ENCODE measurements at places on chromosomes 2 and 18.

GRCh38 chr18:24674605-24675004, 214.2 kb downstream of the HRH4 start:
- no peak for DNase-seq

GRCh38 chr2:159960414-159960813, 102.0 kb downstream of the PLA2R1 start:
- no peak for DNase-seq

GRCh38 chr18:33444709-33445108, 4.2 kb upstream of the CCDC178 start:
- no peak for DNase-seq

DNA sequence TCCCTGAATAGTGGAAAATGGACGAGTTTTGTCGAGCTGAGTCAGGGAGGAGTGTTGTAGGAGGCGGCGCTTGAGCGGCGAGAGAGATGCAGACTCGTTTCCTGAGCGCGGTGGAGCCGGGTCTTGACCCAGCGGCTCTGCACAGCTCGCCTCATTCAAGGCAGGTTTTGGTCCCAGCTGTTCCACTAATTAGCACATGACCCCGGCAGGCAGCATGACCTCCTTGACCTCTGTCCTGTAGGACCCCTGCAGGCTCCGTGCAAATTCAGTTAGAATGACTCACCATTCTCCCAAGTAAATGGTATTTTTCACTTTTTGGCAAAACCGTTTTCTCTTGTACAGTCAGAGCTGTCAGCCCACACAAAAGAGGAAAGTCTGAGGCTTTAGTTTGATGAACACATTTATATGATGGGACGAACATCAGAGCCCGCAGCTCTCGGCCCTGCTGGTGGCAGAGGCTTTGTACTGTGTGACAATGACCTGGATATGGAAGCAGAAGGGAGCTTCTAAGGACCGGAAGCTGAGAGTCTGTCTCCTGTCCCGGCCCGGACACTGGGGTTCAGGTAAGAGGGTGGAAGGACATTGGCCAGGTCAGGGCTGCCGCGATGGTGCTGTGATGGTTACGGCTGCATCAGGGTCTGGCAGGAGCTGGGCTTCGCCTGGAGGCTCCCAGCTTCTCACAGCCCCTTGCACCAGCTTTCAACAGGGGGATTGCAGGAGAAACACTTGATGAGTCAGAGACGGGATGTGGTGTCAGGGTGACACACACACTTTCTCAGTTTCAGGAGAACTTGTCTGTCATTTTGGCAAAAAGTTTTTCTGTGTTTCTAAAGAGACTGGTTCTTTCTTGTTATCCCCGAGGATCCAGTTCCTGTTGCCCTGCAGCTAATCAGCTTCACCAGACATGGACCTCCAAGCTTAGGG, 29.9 kb upstream of the ALKAL2 start:
- peak; percentile 13 for DNase-seq

GRCh38 chr2:209974576-209974975, 27.9 kb upstream of the RPE start:
- DNase-seq: no peak

DNA sequence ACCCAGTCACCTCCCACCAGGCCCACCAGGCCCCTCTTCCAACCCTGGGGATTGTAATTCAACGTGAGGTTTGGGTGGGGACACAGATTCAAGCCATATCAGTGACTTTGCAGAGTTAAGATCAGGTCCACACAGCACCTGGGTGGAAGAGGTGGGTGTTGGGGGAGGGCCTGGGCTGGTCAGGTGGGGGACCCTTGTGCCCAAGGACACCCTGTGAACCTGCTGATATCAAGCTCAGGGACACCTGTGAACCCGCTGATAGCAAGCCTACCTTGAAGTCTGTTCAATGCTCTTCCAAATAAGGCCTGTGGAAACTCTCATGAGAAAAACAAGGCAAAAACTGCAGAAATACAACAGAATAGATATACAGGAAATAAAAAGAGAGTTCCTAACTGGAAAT, 19.9 kb upstream of the TPO start:
- no peak for DNase-seq

DNA sequence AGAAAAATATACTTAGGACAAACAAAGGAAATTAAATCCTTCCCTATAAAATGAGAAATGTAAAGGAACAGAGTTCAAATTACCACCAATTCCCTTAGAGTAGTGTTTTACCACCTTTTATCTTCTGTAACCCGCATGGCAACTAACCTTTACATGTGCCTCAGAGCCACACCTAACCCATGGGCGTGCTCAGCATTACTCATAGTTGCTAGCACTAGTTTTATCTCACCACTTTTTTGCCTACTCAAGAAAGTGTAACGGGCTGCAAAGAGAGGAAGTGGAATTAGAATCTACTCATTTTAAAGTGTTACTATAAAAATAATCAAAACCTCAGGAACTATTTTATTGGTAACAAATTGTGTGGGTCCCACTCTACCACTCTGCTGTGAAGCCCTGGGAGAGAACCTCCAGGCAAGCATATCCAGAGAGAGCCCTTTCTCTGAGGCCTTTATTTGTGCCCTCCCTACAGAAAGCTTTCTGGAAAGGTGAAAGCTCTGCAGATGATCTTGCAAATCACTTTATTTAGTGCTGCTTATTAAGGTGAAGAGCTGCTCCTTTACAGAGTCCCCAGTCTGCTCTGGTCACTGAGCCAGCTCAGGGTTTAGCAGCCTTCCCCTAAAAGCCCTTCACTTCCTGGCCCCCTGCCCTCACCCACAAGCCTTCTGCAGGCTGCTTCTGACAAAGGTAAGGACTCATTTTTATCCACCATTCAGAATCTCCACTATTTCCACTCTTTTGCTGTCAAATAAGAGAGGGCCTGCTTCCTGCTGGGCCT, 98.8 kb downstream of the TRABD2A start:
- DNase-seq: peak; percentile 46

DNA sequence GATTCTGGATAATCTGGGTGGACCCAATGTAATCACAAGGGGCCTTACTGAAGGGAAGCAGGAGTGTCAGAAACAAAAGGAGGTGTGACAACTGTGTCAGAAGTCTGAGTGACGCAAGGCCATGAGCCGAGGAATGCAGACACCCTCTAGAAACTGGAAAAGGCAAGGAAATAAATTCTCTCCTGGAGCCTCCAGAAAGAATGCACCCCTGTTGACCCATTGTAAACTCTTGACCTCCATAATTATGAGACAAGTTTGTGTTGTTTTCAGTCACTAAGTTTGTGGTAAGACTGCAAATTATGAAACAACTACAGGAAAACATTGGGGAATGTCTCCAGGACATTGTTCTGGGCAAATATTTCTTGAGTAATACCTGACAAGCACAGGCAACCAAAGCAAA, 47.3 kb upstream of the B3GNT7 start:
- DNase-seq: no peak

- DNase-seq: no peak
Observed at GRCh38 chr18:56448751-56449150, 189.6 kb downstream of the TXNL1 start.

DNA sequence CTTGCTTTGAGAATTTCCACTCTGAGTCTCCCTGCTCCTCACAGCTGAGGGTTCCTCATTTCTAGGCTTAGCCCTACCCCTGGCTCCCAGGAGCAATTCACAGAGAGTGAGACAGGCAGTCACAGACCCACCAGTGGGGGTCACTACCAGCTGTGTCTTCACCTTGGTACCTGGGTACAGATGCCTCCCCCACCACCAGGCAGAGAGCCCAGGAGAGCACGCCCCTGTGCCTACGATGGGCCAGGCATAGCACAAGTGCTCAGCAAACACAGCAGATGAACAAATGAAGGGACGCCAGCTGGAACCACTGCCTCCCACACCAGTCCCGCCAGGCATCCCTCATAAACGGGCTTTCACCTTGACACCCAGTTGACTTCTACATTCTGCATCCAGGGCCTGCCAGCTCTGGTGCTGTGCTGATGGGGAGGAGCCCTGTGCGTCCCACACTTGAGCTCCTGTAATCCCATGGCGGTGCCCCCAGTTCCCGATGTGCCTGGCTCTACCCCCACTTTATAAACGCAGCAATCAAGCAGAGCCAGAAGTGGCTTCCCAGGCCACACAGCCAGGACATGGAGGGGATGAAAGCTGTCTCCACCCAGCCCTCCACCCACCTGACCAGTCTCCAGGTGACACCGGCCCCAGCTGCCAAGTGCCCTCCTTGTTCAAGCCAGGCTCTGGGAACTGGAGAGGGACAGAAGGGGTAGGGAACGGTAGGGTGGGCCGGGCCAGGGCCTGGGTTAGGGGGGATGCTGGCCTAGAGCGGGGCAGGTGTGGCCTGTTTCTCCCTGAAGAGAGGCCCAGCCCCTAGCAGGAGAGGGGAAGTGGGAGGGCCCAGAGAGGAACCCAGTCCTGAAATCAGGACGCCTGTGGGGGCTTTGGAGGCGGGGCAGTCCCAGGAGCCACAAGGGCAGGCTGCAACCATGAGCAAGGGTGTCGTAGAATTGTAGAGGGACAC, 42.5 kb downstream of the SCTR start:
- no peak for DNase-seq

- DNase-seq: no peak
Observed at GRCh38 chr18:64210401-64210949, 61.6 kb upstream of the LINC00305 start.

- DNase-seq: no peak
Observed at GRCh38 chr18:44870631-44871502, 190.2 kb downstream of the SETBP1 start.

GRCh38 chr2:27655155-27655951, 8.1 kb downstream of the SUPT7L start:
- no peak for DNase-seq

DNA sequence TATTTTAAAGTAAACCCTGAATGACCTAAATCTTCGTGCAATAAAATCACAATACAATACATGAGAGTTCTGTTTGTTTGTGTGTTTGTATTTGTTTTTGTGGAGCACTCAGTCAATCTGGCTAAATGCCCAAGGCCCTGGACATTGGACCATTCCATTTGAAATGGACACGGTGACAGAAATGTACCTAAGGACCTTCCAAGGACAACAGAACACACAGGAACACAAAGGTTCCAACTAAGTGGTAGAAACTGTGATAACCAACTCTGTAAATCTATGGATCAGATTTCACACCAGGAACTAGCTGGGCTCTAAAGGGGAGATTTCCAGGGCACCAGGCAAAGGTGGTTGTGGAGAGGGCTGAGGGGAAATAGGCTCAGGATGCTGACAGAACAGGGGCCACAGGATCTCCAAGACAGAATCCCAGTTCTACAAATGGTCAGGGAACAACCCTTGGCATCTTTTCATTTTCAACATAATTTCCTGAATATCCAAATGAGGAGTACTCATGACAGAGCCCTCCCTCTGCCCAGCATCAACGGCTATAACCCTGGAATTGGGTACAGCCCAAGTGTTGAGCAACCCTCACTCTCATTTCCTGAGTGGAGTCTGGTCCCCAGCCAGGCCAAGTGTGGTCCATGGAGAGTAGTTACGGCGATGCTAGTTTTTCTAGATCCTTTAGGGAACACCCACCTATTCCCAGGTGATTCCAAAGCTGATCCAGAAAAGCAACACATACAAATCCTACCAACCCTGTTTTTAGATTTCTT, 78.4 kb downstream of the NCKAP5 start:
- DNase-seq: no peak

DNA sequence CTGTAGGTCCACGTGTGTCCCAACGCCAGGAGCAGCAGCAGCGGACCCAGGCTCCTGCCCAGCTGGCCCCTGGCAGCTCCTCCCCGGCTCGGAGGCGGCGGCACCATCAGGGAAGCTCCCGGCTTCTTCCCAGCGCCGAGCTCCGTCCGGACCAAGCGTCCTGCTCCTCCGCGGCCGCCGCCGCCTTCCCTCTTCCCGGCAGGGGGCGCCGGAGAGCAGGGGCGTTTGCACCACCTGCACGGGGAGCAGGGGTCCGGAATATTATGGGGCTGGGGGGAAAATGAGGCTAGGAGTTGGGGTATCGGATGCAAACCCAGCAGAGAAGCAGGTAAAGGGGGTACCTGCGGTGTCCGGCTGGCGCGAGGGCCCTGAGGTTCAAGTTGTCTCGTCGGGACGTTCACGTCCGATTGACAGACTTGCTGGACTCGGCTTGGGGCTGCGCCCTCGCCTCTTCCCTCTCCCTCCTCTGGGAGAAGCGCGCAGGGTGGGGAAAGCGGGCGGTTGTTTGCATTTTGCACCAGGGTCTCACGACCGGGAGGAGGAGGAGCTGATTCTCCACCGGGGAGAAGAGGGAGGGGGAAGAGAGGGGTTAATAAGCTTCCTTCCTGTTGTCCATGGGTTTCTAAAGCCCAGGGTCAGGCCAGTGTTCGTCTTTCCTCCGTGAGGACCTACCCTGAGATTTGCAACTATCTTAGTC, at the start of gene CCBE1:
CCBE1 (minus strand) TSS at position 188 of the 697 bp plus-strand sequence.
- no peak for DNase-seq

- no peak for DNase-seq
Observed at GRCh38 chr2:149727927-149728326, 140.4 kb upstream of the MMADHC start.

DNA sequence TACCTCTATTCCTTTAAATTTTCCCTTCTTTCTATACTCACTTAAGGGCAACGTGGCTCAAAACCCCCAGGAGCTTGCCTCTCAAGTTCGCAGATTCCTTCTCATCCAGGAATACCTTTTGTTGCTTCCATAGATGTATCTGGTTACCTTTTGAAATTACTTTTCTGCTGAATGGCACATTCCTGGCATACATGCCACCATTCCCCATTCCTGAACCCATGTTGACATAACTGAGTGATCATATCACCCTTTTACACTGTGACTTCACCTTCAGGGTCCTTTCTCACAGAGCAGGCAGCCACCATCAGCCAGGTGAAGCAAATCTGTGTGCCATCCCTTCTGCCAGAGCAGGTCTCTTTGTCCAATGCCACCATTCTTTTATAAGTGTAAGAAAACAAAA, 615.8 kb downstream of the ARHGAP15 start:
- no peak for DNase-seq

DNA sequence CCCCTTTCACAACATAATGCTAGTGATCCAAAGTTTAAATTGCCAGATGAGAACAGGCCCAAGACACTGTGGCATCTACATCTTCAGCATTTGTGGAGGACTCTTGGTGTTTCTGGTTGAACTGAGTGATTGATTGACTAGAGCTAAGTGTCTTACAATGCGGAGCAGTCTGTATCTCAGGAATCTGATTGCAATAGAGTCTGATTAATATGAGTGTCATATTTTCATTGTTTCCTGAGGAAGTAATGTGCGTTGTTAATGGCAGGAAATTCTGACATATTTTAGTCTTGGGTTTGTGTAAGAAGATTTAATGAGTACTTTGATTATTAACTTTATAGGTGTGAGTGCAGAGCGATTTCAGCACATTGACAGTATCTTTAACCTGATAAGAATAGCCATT, 82.0 kb upstream of the PROKR1 start:
- DNase-seq: no peak

- DNase-seq: no peak
Observed at GRCh38 chr2:227374158-227374557, 4.9 kb downstream of the TM4SF20 start.

Data from activated T-helper 9 cell treated with anti-CD3 and anti-CD28 coated beads, Interleukin-2, amount 50 U/mL, for 16 hours (primary cell).